ENCODE measurements at places on chromosomes 4 and X.

GRCh38 chr4:152273343-152273742 lies 262.5 kb downstream of the FBXW7 start:
- no peak for DNase-seq

DNA sequence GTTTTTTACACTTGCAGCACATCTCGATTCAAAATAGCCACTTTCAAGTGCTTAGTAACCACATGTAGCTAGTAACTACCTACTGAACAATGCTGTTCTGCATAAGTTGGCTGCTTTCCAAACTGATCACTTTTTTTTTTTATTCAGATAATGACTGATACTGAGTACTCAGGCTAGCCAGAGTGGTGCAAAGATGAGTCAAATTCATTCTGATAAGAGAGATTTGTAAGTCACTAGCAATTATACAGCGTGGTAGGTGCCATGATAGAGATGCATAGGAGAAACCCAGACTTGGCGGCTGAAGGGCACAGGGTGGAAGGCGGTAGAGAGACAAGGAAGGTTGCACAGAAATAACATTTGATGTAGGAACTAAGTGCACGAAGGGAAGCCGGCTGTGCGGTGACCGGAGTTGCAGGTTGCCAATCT lies 357 bp upstream of the IGBP1 start:
- DNase-seq: no peak

DNA sequence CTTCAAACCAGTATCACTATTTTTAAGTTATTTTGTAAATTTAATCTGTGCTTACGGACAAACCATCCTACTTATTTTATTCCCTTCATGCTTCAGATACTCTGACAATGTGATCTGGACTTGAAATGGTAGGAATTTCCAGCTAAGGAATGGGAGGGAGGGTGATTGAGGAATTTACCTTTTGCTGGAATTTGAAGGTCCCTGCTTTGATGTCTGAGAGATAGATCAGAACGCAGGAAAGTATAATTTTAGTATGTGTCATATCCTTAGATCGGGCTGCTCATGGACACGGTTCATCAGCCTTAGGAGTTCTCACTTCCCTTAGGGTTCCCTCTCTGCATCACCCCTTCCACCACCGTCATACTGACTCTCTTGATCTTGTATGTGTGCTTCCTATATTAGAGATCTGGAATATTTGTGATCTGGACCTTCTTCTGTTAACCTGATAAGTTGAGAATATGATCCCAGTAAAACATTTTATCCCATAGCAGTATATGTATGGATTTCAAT lies 16.8 kb downstream of the OCRL start:
- DNase-seq: no peak

GRCh38 chrX:39145859-39146258 lies 344.6 kb downstream of the MID1IP1 start:
- DNase-seq: no peak

- DNase-seq: no peak
These were observed 7.0 kb downstream of the TRAPPC11 start for GRCh38 chr4:183666088-183666487.

DNA sequence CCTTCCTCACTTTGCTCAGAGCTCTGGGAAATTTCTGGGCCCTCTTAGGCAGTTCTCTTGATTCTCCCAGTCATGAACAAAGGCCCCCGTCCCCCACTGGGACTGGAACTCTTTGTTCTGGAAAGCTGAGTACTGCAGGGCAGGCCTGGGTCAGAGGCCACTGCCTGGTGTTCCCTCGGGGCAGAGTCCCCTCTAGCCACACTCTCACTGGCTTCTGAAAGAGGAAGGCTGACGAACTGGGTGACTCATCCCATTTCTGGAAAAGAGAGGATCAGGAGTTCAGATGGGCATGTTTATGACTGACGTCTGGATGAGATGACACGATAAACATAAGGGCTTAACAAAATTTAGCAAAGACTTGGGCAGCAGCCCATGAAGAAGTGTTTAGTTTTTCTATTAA lies 47.7 kb downstream of the DDX3X start:
- no peak for DNase-seq

DNA sequence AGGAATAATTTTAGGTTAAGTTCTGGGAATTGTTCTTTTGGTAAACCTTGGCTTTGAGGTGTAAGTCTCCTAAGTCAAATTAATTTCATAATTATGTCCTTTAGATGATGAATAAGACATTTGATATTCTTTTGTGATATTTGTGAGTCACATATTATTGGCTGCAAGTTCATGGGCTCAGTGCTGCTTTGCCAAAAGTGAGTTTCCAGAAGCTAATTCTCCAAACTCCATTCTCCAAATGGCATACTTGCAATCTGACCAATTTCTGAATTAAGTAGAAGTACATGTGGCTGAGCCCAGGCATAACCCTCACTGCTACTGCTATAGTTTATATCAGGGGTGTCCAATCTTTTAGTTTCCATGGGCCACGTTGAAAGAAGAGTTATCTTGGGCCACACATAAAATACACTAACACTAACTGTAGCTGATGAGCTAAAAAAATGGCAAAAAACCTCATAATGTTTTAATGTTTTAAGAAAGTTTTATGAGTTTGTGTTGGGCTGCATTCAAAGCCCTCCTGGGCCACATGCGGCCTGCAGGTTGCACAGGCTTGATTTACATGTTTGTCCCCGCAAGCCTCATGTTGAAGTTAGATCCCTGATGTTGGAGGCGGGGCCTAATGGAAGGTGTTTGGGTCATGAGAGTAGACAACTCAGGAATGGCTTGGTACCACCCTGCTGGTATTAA lies 196.1 kb downstream of the ZNF330 start:
- DNase-seq: no peak

DNA sequence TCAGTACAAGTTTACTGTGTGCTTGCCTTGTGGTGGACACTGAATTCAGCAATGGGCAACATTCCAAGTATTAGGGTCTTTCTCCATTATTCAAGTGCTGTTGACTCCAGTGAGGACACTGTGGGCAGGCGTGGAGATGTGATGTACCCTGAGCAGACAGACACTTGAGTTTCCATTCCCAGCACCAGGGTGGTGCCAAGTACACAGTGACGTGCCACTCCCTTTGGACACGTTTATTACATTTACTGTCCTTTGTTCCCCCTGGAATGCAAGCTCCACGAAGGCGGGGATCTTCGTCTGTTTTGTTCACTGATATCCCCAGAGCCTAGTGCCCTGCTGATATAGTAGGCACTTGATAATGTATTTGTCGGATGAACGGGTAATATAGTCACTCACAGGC lies 130.6 kb upstream of the STX18 start:
- no peak for DNase-seq

- DNase-seq: no peak
These were observed 176.2 kb upstream of the MAOA start for GRCh38 chrX:43479850-43480249.

DNA sequence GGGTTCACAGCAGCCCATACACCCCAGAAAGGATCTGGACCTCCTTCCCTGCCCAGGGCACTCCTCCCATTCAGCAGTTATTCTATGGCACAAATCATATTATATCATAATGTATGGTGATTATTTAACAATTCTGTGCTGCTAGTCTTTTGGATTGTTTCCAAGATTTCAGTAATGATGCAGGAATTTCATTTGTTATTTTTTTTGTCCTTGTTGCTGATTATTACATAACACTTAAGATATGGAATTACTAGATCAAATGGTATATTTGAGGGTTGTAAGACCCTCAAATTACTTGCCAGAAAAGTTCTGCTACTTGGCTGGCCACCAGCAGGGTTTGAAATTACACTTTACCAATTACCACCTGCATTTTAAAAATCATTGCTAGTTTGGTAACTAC lies 36.4 kb downstream of the QDPR start:
- no peak for DNase-seq

GRCh38 chrX:113954297-113954696 lies 629.6 kb upstream of the HTR2C start:
- DNase-seq: no peak

GRCh38 chr4:147015491-147015890 lies 69.8 kb upstream of the TTC29 start:
- DNase-seq: no peak

- DNase-seq: no peak
These were observed 163.0 kb downstream of the FRMPD4 start for GRCh38 chrX:12301288-12301687.

DNA sequence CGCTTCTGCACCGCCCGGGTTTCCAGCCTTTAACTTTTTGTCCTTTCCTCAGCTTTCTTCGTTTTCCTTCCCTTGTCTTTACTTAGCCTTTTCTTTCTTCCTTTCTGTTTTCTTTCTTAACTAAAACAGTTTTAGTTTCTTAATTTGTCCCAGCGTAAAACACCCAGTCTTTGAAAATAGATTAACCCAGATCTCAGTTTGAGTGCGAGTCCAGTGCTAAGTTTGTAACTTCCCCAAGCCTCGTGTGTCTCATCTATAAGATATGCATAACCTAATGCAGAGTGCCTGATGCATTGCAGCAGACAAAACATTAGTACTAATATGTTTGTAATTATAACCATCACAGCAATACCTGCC lies 460 bp upstream of the GEMIN8 start:
- DNase-seq: no peak

- DNase-seq: no peak
These were observed 318.0 kb upstream of the HS3ST1 start for GRCh38 chr4:11746734-11747133.

DNA sequence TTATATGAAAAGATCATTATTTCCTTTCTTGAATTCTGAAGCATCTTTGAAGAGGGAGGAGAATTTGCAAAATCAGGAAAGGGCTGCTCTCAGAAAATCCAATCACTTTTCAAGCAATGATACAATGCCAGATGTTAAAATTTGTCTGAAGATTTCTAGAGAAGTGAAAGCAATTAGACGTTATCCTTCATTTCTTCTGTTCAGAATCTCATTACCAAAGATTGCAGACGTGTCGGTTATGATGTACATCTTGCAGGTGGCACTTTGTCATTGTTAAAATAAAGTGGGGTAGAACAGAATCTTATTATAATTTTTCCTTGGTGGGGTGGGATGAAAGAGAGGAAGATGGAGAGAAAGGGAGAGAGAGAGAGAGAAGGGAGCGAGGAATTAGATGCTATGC lies 296.4 kb upstream of the STS start:
- no peak for DNase-seq

- no peak for DNase-seq
These were observed 32.2 kb upstream of the EIF1AX start for GRCh38 chrX:20173856-20174255.

DNA sequence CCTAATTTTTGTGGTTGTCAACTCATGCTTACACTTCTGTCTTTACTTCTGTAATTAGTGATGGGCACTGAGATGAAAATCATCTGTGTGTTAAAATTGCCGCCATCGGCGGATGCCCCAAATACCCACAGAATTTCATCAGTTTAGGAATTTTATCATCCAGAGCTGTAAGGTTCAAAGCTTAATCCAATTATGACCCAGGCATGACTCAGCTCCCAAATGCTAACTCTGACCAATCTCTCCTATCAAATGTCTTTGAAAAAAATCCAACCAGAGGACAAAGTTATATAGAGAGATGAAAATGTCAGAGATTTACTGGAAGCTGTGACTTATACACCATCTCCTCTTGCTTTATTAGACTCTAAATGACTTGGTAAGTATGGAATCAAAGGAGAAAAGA lies 1048.7 kb upstream of the PRKX start:
- DNase-seq: no peak

DNA sequence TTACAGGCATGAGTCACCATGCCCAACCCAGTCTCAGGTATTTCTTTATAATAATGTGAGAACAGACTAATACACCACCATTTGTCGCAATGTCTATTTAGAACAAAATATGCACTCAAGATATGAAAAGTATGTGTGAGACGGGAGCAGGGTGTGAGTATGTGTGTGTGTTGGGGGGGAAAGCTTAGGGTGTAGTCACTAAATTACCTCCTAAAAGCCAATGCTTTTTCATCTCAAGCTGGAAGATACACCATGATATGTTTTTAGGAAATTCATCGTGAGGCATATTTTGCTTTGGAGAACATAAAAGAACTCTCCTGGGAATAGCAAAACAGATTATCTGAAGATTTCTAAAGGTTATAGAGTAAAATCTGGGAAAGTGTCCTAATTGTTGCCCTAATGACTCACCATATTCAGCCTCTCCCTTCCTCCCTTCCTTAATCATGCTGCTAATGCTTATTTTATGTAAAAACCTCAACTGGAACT lies 262.7 kb downstream of the PDHA2 start:
- DNase-seq: no peak

- DNase-seq: no peak
These were observed 192.5 kb downstream of the EDA start for GRCh38 chrX:69808375-69808774.

DNA sequence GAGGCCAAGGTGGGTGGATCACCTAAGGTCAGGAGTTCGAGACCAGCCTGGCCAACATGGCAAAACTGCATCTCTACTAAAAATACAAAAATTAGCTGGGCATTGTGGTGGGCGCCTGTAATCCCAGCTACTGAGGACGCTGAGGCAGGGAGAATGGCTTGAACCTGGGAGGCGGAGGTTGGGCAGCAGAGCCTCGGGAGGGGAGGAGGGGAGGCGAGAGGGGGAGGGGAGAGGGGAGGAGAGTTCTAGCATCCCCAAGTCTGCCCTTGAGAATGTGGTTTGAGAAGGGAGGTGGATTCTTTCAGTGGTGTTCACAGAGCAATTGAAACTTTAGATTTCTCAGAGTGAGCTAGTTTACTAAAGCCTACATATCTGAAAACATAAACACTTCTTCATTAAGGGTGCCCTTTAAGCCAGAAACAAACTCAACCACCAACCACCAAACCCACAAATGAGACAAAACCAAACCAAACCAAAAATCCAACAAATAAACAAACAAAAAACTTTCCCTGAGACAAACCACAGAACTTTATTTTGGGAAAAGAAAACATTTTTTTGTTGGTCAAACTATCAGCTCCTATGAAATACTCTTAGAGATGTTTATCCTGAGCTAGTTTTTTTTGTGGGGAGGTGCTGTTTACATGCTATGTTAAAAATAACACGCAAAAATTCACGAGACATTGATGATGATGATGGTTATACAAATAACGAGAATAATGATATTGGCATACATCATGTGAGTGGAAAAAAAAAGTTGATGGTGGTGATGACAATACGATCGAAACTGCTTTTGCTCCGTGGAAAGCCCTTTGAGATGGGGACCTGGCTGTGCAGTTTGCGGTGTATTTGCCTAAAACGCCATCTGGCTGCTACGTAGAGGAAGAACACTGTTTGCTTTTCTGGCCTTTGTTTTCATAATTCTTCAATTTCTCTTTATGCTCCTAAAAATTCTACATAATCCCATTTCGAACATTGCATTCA lies 98.2 kb upstream of the PRKX start:
- DNase-seq: no peak

DNA sequence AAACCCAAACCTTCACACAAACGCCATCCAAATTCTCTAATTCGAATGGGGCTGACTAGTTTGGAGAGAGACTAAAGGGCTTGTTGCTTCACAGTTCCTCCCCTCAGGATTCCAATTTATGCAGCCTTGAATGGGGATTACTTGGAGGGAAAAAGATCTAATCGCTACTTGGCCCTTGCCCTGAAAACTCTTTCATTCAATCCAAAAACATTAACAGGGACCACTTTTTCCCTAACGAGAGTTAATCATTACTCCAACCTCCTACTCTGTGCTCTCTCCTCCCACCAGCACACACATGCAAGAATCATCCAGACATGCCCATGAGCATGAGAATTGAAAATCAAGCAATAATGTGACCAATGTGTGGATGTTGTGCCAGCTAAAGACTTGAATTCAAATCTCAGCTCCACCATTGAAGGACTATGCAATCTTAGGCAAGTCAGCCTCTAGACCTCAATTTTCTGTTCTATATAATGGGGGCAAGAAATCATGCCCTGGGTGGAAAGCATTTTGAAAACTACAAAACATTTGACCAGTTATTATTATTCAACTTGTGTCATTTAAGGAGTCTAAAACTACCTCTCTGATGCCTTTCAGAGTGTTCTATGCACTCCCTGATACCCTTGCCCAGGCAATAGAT lies 34.3 kb upstream of the GPC3 start:
- no peak for DNase-seq

All from NCI-H1092 (cell line).